8988T (cell line): ENCODE measurements at places on chromosomes 12 and 14.

DNA sequence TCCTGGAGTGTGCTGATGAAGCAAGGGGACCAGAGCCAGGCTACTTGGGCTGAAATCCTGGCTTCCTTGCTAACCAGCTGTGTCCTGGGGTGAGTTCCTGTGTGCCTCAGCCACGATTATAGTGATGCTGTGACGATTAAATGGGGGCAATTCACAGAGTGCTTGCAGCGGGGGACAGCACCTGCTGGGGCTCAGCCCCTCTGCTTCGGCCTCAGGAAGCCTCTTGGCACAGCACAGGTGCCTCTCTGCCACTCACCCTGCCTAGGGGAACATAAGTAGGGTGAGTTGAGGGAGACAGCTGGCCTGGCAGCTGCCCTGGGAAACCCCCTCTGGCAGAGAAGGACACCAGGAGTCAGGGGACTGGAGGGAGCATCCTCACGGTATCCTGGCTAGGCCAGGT is 9.4 kb downstream of the KRT80 start:
- no peak for DNase-seq

DNA sequence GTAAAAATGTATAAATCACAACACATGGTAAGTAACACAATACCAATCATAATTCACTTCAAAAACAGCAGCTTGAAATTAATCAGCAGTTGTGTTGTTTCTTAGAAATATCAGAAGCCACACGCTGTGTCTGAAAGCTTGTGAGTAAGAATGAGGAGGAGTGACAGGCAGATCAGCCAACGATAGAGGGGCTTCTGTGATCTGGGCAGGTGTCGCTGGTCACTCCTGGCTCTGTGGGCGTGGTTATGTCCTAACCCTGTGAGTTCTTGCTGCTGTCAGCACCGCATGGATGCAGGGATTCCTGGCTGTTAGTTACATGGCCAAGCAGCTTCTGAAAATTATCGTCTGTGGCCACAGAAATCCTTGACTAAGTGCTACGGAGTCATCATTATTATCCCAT is 123.4 kb downstream of the SLC25A47 start:
- DNase-seq = no peak

DNA sequence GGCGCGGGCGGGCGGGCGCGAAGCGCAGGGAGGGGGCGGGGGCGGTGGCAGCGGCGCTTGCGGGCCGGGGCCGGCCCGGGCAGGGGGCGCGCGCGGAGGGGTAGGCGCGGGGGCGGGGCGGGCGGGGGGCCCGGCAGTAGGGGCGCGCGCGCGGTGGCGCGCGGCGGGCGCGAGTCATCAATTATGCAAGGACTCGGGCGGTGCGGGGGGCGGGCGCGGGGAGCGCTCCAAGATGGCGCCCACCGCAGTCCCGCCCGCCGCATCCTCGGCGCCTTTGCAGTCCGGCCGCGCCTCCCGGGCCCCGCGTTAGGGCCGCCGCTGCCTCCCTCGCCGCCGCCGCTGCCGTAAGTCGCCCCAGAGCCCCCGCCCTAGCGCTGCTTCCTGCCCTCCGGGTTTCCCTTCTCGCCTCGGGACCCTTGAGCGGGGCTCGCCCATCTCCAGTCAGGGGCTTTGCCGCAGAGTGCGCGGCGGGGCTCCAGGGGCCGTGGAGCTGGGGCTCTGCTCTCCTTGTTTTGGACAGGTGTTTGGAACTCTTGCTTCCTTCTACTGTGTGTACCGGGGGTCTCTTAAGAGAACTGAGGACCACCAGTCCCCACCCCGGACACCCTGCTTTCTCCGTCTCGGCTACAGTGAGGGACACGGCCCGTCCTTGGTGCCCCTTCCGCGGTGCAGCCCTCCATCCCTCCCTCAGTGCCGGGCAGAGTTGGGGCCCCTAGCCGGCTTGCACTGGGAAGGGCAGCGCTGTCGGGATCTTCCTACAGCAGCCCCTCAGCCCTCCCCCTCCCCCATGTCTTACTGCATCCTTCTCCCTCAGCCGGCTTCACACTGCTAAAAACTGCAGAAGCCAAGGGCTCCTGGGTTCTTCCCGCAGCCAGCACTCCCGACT is at the start of gene SCN8A:
TSS of gene SCN8A (plus strand) at position 218 of the 886 bp plus-strand sequence. CDS start 71,585 bp downstream, outside the sequence.
- peak; percentile 65 for DNase-seq

GRCh38 chr12:52646613-52647012 is 5.4 kb downstream of the KRT2 start:
- no peak for DNase-seq

GRCh38 chr12:105330931-105331804 is 677 bp downstream of the C12orf75 start:
- no peak for DNase-seq

DNA sequence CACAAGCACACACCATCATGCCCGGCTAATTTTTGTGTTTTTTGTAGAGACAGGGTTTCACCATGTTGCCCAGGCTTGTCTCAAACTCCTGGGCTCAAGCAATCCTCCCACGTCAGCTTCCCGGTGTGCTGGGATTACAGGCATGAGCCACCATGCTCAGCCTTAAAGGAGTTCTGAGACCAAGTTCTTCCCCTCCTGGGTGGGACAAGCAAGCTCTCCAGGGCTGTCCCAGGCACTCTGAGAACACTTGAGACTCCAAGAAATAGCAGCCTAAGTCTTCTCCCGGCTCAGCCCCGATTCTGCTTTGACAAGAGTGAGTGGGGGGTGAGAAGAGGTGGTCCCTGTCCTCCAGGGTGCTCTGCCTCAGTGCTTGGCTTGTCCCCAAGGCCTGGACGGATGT is 86.4 kb downstream of the STAB2 start:
- DNase-seq = no peak

- no peak for DNase-seq
Measured at GRCh38 chr12:3802721-3803120, 49.8 kb upstream of the CRACR2A start.

GRCh38 chr12:26434299-26435068 is 239.1 kb downstream of the SSPN start:
- DNase-seq = no peak

GRCh38 chr14:96146131-96146771 is 58.4 kb upstream of the BDKRB2 start:
- no peak for DNase-seq

- no peak for DNase-seq
Measured at GRCh38 chr12:116610971-116611541, 51.9 kb downstream of the MAP1LC3B2 start.

- DNase-seq = no peak
Measured at GRCh38 chr14:52821805-52822250, 30.4 kb upstream of the GNPNAT1 start.

DNA sequence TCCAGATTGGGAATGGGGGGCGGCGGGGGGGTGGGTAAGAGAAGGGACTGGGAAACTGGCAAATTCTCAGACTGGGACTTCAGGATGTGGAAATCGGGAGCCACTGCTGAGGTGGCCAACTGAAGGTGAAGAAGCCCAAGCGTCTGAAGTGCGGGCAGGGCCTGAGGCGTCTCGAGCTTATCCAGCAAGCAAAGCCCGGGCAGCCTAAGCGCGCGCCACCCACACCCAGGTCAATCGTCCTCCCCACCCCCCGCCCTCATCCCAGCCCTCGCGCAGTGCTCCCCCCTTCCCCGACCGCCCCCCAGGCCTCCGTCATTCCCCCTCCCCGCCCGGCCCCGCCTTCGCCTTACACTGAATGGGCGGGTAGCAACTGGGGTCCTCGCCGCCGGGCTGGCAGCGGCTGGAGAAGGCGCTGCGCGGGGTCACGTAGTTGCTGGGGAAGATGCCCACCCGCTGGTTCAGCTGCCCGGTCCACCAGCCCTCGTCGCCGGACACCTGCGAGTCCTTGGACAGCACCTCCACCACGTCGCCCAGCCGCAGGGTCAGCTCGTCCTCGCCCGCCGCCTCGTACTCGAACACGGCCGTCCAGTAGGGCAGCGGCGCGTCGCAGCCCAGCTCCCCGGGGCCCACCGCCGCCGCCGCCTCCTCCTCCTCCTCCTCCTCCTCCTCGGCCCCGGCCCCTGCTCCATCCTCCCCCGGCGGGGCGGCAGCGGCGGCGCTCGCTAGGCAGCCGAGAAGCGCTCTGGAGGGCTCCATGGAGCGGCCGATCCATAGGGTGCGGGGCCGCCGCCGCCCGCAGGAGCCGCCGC is 693 bp downstream of the MAP3K9 start:
- no peak for DNase-seq

DNA sequence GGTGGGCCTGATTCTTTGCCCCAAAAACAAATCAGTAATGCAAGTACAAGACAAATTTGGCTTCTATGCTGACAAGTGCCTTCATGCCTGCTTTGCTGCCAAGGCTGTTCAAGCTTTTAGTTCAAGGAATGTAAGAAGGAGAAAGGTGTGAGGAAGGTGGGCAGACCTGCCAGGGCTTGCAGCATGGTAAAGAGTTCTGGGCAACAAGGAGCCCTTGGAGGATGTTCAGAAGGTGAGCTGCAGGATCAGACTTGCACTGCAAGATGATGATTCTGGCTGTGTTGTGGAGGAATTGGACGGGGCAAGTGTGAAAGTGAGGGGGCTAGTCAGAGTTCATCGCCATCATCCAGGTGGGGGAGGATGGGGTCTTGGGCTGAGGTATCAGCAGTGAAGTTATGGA is 167.9 kb downstream of the NUAK1 start:
- no peak for DNase-seq

DNA sequence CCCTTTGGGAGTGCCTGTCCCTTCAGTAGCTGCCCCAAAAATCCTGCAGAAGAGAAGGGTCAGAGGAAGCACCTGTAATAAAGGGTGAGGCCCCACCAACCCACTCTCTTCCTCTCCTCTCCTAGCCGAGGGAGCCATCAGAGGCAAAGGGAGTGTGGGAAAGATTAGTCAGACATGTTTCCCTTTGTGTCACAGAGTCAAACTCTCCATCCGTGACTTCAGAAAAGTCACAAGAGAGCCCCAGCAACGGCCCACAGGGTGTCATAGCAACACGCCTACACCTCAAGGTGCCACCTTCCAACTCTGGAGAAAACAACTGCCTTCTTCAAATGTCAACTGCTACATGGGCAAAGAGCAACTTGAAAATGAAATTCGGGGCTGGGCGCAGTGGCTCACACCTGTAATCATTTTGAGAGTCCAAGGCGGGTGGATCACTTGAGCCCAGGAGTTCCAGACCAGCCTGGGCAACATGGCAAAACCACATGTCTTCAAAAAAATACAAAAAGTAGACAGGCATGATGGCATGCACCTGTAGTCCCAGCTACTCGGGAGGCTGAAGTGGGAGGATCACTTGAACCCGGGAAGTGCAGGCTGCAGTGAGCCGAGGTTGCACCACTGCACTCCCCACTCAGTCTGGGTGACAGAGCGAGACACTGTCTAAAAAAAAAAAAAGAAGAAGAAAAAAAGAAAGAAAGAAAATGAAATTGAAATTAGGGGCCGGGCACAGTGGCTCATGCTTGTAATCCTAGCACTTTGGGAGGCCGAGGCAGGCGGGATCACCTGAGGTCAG is 17.7 kb upstream of the CD27 start:
- DNase-seq = no peak

- DNase-seq = no peak
Measured at GRCh38 chr12:99043319-99043914, 398.3 kb downstream of the APAF1 start.

- DNase-seq = peak; percentile 89
Measured at GRCh38 chr12:6200256-6201212, at the start of gene CD9. Gene CD9, plus strand, starts transcription at chr12:6200400. Its CDS starts 100 bp downstream, at chr12:6200500.

GRCh38 chr12:125434936-125435443 is 369.8 kb downstream of the AACS start:
- DNase-seq = no peak

- no peak for DNase-seq
Measured at GRCh38 chr12:112938751-112939150, 477 bp downstream of the OAS3 start.

DNA sequence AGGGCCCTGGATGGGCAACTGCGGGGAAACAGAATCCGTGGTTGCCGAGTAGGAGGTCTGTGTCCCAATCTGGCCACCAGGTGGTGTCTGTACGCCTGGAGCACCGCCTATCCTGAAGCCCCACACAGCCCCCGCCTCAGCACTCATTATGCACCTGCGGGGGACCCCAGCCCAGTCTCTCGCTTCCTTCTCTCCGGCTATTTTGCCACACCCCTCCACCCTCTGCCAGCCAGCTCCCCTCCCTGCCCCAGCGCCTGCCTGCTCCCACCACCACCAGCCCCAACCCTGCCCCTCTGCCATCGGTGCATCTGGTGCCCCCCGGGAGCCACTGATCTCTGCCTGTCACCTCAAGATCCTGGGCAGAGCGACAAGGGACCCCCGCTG is 2.2 kb upstream of the NXPH4 start:
- peak; percentile 89 for DNase-seq

GRCh38 chr12:131366261-131366871 is 344.5 kb upstream of the SFSWAP start:
- no peak for DNase-seq

DNA sequence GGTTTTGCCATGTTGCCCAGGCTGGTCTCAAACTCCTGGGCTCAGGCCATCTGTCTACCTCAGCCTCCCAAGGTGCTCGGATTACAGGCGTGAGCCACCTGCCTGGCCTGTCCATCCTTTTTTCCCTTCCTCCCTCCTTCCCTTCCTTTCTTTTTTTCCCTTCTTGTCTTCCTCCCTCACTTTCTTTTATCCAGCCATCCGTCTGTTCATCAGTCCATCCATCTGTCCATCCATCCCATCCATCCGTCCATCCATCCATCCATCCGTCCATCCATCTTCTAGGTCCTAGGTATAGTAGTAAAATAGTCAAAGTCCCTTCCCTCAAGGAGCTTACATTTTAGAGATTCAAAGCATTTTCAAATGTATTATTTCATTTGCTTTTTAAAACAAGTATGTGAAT is 56.8 kb downstream of the CRADD start:
- no peak for DNase-seq

DNA sequence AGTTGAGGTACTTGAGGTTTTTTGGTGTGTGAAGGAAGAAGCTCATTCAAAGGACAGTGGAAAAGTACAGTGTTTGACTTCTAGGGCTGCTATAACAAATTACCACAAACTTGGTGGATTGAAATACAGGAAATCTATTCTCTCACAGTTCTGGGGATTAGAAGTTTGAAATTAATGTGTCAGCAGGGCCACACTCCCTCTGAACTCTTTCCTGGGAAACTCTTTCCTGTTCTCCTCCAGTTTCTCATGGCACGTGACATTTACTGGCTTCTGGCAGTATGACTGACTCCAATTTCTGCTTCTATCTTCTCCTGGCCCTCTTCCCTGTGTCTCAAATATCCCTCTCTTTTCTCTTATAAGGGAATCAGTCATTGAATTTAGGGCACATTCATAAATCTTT is 160.2 kb downstream of the CCDC91 start:
- no peak for DNase-seq

GRCh38 chr14:76924371-76925096 is 98.3 kb downstream of the LRRC74A start:
- no peak for DNase-seq

- DNase-seq = peak; percentile 41
Measured at GRCh38 chr12:70366581-70367257, 629 bp downstream of the KCNMB4 start.

DNA sequence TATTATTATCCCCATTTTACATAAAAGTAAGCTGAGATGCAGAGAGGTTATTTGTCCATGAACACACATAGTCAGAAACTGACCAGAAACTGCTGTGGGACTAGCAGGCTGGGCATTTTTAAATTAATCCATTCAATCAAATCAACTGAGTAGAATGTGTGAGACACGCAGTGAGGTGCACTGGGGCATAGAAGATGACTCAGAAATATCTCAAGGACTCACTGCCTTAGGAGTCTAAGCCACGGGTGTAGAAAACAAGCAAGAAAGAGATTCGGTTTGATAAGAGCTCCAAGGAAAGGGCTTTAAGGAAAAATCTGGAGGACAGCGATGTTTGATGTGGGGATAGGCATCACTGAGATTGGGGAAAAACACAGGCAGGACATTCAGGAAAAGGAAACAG is 127.8 kb downstream of the ANO2 start:
- DNase-seq = no peak
